ENCODE measurements at places on chromosomes 12 and 14.
A peak's percentile ranks its signal among the peaks of the same experiment; 100 is the strongest.

DNA sequence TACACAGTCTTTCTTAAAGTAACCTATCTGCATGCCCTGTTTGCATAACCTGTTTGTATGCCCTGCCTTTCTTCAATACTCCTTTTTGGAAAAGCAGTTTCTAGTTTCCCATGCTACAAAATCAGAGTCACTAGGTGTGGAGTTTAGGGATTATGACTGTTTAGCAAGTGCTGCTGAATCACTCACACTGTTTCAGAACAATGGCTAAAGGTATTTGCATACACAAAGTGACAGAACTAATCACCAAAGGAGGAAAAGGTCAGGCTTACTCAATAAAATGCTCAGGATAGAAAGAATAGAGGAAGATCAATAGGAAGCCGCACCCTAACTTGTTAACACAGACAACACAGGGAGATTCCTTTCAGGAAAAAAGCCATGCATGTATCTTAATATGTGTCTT is 19.4 kb downstream of the EGLN3 start:
- DNase-seq: no peak

DNA sequence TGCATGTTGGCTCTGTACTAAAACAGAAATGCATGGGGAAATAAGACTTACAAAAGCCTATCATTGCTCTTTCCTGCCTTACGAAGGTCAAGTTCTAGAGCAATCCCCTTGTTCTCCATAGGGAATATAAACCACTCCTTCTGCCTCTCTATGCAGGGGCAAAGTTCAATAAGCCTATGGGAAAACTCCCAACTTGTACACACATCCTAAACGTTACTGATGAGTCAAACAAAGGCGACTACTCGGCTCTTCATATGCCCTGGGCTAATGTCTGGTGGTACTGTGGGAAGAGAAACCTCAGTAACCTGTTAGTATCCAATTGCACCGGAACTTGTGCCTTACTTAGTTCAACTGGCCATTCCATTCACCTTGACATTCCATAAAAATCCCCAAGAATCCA is 32.7 kb downstream of the PRMT8 start:
- no peak for DNase-seq

- no peak for DNase-seq
These were observed 159.4 kb upstream of the GSC start for GRCh38 chr14:94929354-94929753.

- peak; percentile 27 for DNase-seq
These were observed 7.6 kb upstream of the NUMB start for GRCh38 chr14:73465823-73466532.

DNA sequence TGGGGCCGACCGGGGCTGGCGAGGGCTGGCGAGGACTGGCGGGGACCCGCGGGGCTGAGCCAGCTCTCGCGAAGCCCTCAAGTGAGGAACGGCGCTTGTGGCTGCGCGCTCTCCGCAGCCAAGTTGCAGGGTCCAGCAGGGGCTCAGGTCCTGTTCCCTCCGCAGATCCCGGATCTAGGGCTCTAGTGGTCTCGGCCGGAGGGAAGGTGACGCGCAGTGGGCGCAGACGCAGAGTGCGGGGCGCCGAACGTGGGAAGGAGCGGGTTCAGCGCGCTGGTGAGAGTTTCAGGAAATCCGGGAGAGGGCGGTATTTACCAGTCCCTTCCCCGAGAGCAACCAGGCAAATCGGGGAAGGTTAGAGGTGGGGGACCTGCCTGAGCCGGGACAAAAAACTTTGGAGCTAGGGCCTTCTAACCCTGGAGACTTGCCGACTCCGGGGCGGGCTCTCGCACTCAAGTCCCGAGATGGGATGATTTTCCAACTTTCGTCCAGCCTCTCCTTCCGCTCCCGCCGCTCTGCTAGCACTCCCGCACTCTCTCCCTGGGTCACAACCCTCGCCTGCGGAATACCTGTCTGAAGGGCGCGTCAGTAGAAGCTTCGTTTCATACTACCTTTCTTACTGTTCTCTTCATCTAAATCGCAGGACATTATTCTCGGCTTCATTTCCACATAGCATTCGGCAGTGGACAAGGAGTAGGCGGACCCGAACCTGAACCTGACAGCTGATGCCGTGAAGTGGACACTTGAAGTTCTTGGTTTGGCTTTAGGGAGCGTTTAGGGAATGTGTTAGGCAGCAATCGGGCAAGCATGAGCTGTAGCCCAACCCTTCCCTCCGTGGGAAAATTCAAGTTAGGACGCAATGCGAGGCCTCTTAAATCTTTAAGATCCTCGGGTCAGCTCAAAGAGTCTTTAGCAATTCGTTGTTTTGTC is 13.6 kb upstream of the PAX9 start:
- DNase-seq: peak; percentile 58

- DNase-seq: no peak
These were observed at the start of gene IFNG-AS1 for GRCh38 chr12:67989184-67989920. TSS of gene IFNG-AS1 (plus strand) at chr12:67989447.

GRCh38 chr12:132063491-132063890 is 80.6 kb downstream of the DDX51 start:
- DNase-seq: no peak

GRCh38 chr12:51320695-51321320 is 3.2 kb downstream of the BIN2 start:
- peak; percentile 48 for DNase-seq

DNA sequence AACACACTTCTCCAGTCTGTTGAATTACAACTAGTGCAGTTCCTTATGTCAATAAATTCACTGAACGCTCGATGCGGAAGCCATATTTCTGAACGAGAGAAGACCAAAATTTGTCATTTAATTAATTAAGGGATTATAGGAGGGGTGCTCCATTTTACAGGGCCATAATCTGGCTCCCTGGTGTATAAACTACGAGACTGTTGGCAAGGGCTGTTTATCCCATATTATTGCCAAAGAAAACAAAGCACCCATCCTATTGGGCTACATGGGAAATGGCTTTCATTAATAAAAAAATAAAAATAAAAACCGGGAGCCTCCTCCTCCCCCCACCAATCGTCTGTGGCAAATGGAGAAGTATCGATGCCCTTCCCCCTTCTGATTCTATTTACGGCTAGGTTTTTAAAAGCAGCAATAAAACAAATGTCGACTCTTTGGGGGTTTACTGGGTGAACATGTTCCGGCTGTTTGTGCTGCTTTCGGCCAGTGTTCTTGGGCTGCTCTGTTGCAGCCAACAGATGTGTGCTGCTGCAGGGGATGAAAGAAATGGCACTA is 24.8 kb downstream of the ATF7 start:
- DNase-seq: peak; percentile 89

DNA sequence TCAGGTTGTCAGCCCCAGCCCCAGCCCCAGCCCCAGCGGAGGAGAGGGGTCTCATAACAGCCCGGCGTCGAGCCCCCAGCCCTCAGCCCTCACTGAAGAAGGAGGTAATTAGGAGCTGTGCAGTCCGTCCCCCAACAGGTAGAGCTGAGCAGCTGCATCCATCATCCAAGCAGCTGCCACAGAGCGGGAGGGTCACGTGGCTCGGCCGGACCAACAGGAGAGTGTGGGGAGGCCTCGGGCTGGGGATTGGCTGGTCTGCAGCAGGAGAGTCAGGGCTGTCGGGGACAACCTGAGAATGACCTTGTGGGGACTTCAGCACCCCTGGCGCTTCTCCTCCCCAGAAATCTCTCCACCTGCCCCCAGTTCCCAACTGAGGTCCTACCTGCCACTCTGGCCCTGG is 29.6 kb downstream of the SMUG1 start:
- DNase-seq: peak; percentile 93

DNA sequence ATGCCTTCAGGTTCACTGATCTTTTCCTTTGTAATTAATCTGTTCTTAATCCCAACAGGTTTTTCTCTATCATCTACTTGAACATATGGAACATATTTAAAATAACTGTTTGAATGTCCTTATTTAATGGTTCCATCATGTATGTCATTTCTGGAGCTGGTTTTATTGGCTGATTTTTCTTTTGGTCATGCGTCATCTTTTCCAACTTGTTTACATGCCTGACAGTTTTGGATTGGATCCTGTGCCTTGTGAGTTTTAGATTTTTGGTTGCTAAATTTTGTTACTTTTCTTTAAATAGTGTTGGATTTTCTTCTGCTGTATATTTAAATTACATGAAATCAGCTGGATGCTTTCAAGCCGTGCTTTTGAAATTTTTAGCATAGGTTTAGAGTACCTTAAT is 237.3 kb upstream of the DAAM1 start:
- DNase-seq: no peak

GRCh38 chr12:123071857-123072256 is 79.0 kb downstream of the PITPNM2 start:
- DNase-seq: no peak

- no peak for DNase-seq
These were observed 2.2 kb downstream of the GPR132 start for GRCh38 chr14:105063056-105063455.

- DNase-seq: no peak
These were observed 94.7 kb upstream of the DIO3 start for GRCh38 chr14:101466456-101467180.

GRCh38 chr12:75606151-75606550 is 94.7 kb upstream of the KRR1 start:
- no peak for DNase-seq

DNA sequence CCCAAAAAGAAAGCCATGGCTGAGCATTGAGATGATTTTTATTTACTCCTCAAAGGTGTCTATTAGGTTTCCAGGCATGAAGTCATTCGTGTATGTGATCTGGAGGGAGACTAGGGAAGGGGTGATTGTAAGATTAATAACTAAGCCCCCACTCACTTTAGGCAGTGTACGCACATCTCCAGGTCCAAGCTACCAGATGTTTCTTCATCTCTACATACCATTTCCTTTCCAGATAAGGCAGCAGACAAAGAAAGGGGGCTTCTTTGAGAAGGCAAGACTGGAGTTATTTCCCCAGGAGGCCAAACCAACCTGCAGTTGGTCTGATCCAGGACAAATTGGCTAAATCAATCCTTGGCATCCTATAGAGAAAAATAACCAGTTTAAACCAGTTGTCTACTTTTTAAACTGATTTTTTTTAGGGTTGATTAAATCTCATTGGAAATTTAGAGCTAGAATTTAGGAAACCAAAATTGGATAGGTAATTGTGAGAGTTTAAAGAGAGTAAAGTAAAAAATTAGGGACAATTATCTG is 3.9 kb downstream of the HOXC13 start:
- no peak for DNase-seq

DNA sequence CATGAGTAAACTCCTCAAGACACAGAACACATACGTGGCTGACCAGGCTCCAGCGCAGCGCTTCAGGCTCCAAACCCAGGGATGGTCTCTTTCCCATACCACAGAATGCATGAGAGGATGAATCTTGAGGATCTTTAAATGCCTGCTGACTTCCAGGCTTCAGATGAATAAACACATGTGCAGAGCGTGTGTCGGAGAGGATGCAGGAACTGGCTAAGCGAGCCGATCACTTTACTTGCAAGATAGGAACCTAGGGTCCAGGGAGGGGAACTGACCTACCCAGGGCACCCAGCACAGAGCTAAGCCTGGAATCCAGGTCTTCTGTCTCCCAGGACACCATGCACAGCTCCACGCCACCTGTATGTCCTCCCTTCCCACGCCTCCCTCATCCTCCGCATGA is 209.8 kb downstream of the BCL11B start:
- DNase-seq: no peak

- no peak for DNase-seq
These were observed 86.8 kb upstream of the ADAMTS20 start for GRCh38 chr12:43638806-43639205.

- DNase-seq: no peak
These were observed 20.0 kb upstream of the ITGA5 start for GRCh38 chr12:54439096-54439495.

DNA sequence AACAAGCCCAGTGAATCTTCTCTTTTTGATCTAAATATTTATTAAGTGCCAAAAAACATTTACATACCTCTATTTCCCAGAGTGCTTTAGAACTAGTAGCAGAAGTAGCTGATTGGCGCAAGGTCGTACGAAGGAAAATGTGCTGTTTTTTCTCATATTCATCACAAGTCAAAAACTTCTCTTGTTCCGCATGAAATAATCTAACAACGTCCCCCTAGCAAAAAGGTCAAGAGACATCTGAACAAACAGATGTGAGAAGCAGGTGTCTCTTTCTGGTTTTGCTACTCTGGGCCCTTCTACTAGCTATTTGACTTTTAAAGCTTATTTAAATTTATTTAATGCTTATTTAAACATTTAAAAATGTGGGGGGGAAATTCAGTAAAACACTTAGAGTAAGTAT is 117.8 kb downstream of the ITPR2 start:
- DNase-seq: no peak

- DNase-seq: peak; percentile 23
These were observed 11.6 kb downstream of the IAPP start for GRCh38 chr12:21384261-21384660.

- DNase-seq: no peak
These were observed 326.6 kb downstream of the KCNH5 start for GRCh38 chr14:62718629-62719028.

- peak; percentile 73 for DNase-seq
These were observed 173.8 kb upstream of the MIS18BP1 start for GRCh38 chr14:45426685-45427282.

DNA sequence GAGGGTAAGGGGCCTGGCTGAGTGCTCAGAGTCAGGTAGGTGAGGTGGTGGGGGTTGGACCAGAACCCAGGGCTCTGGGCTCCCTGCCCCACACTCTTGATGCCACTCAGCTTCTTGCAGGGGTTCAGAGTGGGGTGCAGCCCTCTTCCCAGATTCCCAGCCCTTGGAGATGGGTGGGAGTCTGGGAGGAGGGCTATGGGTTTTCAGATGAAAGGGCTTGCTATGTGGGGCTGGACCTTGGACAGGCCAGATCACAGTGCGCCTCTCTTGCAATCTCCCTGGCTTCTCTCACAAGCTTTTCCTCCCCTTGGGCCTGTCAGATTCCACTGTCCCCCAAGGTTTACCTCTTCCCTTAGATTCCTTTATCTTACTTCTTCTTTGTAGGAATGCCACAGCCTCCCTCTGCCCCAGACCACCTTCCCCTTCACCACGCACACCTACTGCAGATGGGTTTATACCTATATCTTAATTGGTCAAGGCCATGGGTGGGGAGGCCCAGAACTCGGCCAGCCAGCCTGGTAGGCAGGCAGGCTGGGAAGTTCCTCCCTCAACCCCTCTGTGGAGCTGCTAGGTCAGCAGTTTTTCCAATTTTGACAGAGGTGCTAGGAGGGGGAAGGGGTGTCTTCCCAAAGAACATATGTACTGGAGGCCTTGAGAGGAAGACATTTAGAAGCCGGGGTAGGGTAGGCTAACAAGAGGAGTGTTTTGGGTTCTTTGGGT is 1.4 kb downstream of the NYNRIN start:
- no peak for DNase-seq

GRCh38 chr14:77478796-77479195 is 19.8 kb downstream of the ISM2 start:
- no peak for DNase-seq

DNA sequence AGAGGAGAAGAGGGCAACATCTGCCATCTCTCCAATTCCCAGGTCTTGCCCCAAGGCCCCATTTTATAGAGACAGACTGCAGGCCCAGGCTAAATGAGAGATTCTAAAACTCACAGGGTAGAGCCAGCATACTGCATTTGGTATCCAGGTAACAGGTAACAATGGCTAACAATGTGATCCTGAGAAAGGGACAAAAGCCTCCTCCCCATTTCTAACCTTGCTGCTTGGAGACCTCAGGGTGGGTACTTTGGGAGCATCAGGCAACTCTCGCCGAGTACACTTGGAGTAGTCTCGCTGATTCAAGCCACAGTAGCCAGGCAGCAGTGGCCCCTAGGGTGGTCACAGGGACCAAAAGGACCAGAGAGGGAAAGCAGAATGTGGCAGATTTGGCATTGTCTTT is 162.6 kb upstream of the PLEKHA5 start:
- no peak for DNase-seq
